ENCODE measurements at places on chromosomes 1 and 21.

- DNase-seq: no peak
Measured at GRCh38 chr1:18360251-18360650, 120.5 kb upstream of the KLHDC7A start.

- no peak for DNase-seq
Measured at GRCh38 chr1:25167269-25168192, 64.8 kb downstream of the SYF2 start.

DNA sequence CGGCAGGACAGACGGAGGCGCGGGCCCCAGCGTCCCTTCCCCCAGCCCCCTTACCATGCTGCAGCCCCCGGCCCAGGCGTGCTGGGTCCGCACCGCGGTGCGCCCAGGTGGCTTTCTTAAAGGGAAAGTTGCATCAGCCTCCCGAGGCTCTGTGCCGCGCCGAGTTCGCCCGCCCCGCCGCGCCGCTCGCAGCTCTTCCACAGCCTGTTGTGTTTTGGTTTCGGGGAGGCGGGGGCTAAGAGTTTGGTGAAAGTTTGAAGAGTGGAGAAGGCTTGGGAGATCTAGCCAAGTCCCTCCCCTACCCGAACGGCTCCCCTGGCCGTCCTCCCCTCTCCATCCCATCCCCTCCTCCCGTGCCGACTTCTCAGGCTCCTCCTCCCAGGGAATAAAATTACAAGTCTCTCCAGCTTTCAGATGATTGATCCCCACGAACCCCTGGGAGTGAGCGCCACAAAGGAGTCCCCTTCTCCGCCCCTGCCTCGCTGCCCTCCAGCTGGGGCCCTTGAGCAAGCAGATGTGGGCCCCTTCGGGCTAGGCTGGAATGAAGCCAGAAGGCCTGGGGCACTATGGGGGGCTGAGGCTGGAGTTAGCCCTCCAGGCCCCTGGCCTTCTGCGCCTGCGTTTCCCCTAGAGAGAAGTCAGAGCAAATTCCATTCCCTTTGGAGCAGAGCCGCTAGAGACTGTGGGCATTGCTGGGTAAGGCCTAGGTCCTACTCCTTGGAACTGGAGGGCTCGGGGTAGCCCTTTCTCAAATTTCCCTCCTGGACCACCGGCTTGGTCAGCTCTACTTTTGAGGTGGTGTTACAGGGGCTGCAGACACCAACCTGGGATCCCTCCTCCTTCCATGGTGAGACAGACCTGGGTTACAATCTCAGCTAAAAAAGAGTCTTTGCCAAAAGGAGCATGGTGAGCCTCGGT, at the start of gene SLC6A9:
SLC6A9 (minus strand) TSS at position 211 of the 918 bp plus-strand sequence. CDS start 7,185 bp downstream, outside the sequence.
- DNase-seq: no peak

- no peak for DNase-seq
Measured at GRCh38 chr1:45485949-45486348, 5.0 kb downstream of the TESK2 start.

DNA sequence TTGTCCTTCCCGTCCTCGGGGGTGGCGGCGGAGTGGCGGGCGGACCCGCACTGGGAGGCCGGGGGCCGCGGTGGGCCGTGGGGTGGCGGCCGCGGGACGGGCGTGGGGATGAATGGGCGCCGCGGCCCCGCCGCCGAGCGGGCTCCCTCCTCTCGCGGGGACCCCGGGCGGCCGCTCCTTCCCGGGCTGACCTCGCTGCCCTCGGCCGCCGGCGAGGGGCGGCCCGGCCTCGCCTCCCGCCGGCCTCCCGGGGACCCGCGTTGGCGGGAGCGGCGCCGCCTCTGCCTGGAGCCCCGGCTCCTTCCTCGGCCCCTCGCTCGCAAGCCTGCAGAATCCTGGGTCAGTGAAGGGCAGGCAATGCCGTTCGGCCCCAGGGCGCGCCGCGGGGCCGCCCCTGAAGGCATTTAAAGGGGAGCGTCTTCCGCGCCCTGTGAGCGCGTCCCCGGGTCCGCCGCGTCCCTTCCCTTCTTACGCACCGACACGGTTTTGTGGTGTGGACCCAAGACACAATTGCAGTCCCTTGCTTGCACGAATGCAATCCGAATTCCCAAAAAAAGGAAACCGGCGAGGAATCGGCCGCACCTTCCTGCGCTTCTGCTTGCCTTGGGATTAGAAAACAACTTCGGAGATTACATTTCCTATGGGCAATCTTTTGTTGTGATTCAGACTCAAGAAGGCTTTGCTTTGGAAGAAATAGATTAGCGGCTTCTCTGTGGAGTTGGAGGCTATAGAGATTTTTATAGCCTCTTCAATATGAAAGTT, 776 bp downstream of the ITSN1 start:
- no peak for DNase-seq

DNA sequence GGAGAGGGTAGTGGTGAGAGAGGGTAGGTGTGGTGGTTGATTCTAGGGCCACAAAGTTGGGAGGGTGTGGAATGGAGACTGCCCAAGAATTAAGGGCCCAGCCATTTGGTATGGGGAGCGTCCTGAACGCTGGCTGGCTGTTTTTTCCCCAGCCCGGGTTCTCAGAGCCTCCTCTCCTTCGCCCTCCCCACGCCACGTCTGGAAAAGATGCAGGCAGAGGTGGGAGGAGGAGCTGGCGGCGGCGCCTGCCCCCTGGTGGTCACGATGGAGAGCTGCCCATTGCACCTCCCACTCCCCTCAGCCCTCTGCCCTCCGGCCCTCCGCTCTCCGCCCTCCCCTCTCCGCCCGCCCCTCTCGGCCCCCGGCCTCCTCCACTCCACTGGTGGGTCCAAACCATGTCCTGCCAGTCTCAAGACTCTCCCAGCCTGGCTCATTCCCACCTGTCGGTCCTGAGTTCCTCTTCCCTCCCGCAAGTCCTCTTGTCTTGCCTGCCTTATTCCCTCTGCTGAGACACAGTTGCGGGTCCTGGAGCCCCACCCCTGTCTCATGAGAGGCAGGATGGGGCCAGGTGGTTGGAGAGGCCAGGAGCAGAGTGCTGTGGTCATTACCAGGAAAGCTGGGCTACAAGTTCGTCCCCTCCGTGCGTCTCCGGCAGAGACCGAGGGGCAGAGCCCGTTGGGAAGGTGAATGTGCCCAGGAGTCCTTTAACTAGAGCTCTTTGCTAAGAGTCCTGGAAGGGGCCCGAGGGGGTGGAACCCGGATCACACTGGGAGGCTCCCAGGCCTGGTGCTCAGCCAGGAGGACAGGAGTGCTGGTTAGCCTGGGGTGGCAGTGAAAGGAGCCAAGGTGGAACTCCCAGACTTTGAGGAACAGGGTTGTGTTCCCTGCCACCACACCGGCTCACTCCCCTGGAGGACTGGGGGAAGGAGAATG, 22.6 kb downstream of the ETNK2 start:
- no peak for DNase-seq

DNA sequence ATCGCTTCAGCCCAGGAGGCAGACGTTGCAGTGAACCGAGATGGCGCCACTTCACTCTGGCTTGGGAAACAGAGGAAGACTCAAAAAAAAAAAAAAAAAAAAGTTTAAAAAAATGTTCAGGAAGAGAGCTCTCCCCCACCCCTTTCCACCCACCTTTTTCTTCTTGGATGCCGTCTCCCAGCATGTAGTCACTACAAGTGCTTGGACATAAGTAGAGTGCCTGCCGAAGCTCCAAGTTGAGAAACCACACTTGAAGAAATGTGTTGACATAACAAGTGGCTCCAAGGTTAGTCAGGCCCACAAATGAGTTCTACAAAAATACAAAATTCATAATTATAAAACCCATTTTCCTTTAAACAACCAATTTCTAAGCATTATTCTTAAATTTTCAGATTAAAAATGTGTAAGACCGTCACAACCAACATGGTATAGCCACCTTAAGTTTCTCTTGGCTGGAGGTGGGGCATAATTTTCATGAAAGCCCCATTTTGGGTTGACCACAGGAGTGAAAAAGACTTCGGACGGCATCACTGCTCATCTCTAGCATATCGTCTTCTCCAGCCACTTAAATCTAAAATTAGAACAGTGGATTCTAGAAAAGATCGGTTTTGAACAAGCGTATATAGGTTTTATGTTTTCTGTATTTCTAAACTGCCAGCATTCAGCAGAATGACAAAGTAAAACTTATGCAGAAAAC, 26.4 kb downstream of the USP48 start:
- no peak for DNase-seq
